ENCODE measurements at places on chromosomes 2 and 18. TPM values are rescaled to one million over a fixed set of nuclear protein-coding genes. Genes with fewer than 3 reads are reported as not detected.

DNA sequence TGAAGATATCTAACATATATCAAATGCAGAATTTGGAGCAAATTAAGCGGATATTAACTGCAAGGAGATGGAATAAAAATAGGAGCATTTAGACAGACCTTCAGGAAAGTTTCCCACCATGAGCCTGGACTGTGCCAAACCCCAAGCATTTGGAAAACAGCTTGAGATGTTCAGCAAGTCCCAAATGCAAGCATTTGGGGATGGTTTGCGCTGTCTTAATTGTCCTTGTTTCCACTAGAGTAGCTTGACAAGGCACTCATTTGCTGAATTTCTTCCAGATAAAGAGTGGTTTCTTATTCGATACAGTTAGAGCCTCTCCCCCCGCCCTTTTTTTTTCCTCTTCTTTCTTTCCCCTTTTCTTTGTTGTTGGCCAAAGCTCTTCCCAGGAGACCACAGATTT lies 77.1 kb upstream of the CDC42EP3 start:
- no peak for DNase-seq
- H3K27ac ChIP-seq = no peak overlapping the region
- H3K4me3 ChIP-seq = no peak overlapping the region
- no peaks in the 10 kb centered on the region for H3K36me3 ChIP-seq
- no peaks in the 10 kb centered on the region for H3K27me3 ChIP-seq

DNA sequence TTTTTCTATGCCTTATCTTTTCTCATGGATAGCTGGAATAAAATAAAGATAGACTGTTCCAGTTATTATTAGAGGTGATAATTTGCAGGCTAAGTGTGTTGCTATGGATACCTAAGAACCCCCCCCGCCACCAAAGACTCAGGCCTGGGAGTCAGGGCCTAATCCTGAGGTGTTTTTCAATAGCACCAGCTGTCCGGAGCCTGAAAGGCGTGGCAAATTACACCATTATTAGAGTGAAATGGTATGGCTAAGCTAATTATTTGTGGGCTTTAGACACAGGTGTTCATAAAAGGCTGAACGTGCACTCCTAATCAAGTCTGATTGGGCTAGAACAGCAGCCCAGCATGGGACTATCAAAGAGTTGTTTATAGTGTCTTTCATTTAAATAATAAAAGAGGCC lies 293.2 kb upstream of the DCC start:
- H3K4me1 ChIP-seq = no peaks in the 10 kb centered on the region
- no peak overlapping the region for H3K4me3 ChIP-seq
- DNase-seq = no peak

DNA sequence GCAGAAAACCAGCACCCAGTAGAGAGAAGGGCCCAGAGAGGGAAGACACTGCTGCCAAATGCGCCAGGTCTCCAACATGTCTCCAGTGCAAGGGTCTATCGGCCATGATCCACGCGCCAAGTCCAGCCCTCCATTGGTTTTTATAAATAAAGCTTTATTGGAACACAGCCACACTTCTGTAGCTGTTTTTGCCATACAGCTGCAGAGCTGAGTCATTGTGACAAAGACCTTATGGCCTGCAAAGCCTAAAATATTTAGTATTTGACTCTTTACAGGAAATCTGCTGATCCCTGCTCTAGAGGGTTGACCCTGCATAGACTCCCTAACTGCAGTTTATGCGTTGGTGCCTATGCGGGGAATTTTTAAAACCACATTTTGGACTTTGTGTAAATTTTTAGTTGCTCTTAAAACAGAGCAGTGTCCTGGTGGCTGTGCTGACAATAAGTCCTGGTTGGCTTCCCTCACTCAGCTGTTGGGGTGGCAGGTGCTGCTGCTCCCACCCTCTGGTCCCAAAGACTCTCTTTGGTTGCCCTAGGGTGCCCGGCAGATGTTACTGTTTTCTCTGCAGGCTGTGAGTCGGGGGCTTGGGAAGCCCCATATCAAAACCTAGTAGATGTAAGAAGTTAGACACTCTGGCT lies 154.9 kb downstream of the CTIF start:
- no peak overlapping the region for H3K4me3 ChIP-seq
- no peak overlapping the region for H3K27ac ChIP-seq
- H3K27me3 ChIP-seq = no peaks in the 10 kb centered on the region
- H3K4me1 ChIP-seq = no peaks in the 10 kb centered on the region
- DNase-seq = no peak
- no peaks in the 10 kb centered on the region for H3K36me3 ChIP-seq

- no peak for DNase-seq
- no peaks in the 10 kb centered on the region for H3K36me3 ChIP-seq
- H3K4me3 ChIP-seq = no peak overlapping the region
- no peaks in the 10 kb centered on the region for H3K27me3 ChIP-seq
- no peaks in the 10 kb centered on the region for H3K4me1 ChIP-seq
These were observed 57.4 kb upstream of the EPHA4 start for GRCh38 chr2:221629468-221629867.

The ITGA6 gene
- 98.9 TPM for polyA plus RNA-seq

The UGT1A8 gene
- polyA plus RNA-seq = not detected

The FBXO15 gene
- polyA plus RNA-seq = 5.1 TPM

The UGT1A3 gene
- not detected for polyA plus RNA-seq

GRCh38 chr2:151682459-151683003 lies 51.7 kb downstream of the NEB start:
- H3K4me3 ChIP-seq = no peak overlapping the region
- H3K36me3 ChIP-seq = no peaks in the 10 kb centered on the region
- DNase-seq = no peak
- H3K27ac ChIP-seq = no peak overlapping the region

Measured in naive thymus-derived CD4-positive, alpha-beta T cell (primary cell).